ENCODE measurements at places on chromosomes 11 and 22.

DNA sequence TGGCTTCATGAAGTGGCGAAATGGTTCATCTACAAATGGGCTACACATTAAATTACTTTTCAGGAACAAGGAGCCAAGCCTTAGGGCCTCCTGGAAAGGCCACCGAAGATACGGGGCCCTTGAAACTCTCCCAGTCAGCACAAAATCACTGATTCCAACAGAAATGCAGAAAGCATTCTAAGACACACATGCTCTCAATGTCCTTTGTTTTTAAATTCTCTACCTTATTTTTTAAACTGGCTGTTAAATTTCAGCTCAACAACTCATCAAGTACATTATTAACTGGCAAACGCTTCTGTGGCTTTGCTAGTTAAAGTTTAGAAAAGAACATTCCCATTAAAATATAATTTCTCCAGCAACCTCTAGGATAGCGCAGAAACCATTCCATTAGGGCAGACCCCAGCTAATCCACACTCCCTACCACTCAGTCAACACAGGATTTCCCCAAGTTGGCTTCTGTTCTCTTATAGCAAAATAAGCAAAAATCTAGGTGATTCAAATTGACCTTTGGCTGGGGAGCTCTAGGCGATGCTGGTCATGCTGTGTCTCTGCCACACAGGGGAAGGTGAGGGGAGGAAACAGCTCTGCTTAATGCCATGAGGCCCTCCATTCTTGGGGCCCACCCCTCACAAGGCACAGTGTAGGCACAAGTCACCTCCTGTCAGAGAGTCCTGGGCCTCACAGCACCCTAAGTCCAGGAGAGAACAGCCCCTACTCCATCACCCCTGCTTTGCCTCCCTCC, 47.1 kb downstream of the PLEKHA7 start:
- no peak for DNase-seq

DNA sequence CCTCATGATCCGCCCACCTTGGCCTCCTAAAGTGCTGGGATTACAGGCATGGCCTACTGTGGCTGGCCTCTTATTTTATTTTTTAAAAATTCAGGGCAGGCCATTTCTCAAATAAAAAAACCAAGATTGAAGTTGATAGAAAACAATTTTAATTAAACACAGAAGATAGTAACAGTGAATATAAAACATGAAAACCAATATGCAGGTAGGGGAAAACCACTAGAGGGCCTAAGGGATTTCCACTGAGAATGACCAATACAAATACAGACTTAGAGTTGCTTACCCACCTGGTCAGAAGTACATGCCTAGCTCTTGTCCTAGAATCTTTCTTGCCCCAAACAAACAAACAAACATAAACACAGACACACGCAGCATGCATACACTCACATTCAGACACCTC, 1.7 kb upstream of the RTCB start:
- DNase-seq = no peak

GRCh38 chr11:76579056-76579751, 91.3 kb downstream of the LRRC32 start:
- DNase-seq = no peak

- no peak for DNase-seq
Measured at GRCh38 chr11:34330653-34331052, 27.2 kb downstream of the ABTB2 start.

DNA sequence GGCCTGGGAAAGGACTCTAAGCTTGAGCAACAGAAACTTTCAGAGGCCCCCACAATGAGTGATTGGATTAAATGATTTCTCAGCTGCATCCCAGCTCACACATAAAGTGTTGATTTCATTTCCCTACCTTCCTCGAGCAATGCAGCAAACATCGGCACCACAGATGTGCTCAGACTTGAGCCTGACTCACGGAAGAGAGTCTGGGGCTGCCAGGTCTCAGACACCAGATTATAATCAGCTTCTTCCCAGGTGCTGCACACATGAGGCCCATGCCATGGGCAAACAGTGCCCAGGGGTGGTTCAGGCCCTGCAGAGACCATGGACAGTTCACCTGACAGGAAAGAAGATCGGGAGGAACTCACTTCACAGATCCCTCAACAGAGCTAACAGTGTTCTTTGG, 226.6 kb upstream of the TENM4 start:
- DNase-seq = no peak

DNA sequence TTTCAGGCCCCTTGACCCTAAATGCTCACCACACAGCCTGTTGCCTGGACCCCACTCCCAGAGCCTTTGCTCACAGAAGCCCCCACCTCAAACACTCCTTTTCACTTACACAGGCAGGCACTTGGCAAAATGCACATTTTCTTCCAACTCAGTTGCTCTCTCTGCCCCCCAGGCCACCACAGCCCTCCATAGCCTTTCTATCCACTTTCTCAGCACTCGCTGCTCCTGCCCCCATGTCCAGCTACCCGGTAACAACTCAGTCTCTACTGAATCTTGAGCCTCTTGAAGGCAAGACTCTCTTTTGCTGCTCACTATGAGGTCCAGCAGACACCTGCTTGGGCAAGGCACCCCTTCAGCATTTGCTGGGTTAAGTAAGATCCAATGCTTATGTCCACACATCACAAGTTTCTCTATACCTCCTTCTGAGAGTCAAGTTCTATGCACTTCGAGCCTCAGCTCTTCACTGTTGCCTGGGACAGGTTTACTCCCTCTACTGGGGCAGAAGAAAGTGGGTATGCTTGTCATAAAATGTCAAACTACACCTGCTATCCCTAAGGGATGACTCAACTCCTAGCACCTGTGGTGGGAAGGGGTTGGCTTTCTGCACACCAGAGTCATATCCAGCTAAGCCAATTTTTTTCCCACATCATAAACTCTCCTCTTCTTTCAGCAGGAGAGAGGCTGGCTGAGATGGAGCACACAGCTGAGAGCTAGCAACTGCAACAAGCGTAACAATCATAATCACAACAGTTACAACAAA, 36.9 kb downstream of the MORC2 start:
- DNase-seq = no peak

DNA sequence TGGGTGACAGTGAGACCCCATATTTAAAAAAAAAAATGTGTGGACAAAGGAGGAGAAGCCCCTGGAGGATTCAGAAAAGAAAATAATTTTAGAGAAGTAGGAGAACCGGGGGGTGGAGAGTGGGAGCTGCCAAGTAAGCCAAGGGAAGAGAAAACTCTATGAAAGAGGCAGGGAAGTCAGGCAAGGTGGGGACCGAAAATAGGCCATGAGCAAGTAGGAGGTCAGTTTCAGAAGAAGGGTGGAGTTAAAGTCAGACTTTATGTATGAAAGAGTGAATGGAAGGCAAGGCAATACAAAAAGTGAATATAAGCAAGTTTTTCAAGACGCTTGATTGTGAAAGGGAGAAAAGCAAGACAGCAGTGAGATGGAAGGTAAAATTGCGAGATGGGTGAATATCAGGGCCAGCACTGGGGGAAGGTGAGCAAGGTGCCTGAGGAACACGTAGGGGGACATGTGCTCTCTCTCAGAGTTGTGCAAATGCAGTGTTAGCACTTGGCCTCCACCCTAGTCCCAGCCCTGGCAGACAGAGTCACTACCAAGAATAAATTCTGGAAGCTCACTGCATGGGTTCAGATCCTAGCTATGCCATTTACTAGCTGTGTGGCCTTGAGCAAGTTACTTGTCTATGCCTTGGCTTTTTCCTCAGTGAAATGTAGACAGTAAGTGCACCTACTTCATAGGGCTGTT, 6.7 kb downstream of the XRRA1 start:
- no peak for DNase-seq

DNA sequence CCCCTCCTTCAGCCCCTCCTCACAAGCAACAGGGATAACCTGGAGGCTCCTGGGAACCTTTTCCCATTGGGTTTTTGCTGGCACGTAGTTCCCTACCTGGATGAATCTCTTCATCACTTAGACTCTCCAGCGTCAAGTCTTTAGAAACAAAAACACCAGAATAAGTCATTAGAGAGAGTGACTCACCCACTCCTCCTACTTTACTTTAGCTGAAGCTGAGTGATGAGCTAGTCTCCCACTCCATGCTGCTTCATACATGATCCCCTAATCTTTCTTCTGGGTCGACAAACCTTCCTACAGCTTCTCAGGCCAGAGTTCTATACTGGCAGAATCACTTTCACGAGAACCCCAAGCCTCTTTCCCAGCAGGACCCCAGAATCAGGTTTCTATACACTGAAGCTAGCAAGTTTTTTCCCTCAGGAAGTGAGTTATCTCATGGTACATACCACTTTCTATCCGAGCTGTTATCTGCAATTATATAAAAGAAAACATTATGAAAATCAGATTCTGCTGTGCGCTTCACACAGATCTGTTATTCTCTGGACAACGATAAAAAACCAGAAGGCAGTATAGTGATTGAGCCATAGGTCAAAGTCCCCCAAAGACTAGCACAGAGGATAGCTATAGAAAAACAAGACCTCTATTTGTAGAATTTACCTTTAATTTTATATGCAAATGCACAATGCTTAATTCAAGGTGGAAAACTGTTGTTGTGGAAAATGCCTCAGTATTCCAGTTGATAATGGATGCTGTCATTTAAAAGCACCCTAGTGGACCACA, 18.7 kb downstream of the DRICH1 start:
- no peak for DNase-seq

DNA sequence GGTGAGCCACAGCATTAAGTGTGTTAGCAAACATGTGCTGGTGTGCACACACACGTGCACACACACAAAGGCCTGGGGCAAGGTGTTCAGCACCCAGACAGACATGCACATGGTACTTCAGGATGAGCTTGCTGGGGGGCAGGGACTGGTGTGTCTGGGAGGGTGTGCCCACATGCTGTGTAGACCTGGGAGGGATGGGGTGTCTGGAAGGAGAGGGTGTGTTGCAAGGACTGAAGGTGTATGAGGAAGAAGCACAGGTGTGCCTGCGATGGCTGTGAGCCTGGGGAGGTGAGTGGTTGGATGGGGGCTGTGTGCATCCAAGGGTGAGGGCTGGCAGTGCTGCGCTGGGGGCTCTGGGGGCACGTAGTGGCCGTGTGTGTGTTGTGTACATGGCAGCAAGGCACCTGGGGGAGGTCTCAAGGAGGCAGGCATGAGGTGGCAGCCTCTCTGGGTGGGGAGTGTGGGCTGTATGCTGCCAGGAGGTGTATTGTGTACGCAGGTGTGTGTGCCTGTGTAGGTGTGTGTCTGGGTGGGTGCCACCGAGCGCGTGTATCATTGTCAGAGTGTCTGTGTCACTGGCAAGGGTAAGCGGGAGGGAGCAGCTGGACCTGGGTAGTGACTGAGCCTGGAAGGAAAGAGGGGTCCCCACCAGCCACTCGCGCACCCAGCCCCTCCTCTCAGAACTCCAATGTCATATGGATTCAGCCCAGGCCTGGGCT, 2.2 kb downstream of the NRXN2 start:
- no peak for DNase-seq

GRCh38 chr11:15493921-15494620, 379.3 kb downstream of the INSC start:
- no peak for DNase-seq

GRCh38 chr11:105045676-105046296, 651 bp upstream of the CARD16 start:
- no peak for DNase-seq

GRCh38 chr11:61484541-61484940, 24.0 kb upstream of the LRRC10B start:
- no peak for DNase-seq

DNA sequence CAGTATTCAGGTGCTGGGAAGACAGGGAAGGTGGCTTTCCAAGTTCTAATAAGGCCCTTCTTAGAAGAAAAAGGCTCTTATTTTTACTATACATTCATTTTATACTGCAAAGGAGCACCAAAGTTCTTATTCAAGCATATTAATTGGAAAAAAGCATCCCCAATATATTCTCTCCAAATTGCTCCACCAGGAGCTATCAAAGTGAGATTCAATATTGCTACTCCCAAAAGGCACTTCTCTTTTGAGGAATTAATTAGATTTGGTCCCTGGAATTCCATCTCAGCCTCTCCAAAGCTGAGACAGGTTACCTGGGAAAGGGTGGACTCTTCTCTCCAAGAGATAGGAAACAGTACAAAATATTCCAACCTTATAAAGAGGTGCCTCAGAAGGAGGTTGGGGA, 134.1 kb downstream of the LARGE1 start:
- DNase-seq = no peak

- DNase-seq = no peak
Measured at GRCh38 chr11:70078781-70079616, 882 bp downstream of the ANO1 start.

DNA sequence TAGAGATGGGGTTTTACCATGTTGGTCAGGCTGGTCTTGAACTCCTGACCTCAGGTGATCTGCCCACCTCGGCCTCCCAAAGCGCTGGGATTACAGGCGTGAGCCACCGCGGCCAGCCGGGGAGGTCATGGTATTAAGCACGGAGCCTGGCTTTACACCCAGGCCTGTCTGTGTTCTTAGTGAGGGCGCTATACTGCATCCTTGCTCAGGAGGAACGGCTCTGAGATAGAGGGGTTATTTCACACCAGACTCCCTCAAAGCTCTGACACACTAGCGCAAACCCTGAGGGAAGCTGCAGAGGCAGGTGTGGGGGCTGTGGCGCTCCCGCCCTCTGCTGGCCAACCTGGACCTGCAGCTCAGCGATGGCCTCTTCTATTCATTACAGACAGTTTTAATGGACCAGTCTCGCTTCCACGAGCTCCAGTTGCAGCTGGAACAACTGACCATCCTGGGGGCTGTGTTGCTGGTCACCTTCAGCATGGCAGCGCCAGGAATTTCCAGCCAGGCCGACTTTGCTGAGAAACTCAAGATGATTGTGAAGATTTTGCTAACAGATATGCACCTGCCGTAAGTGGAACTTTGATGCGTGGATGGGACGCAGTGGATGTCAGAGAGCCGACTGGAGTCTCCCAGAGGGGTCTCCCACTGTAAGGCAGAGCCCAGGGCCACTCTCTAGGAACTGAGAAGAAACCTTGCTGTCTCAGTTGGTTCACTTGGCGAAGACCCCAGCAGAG, 26.2 kb downstream of the TCP11L1 start:
- DNase-seq = no peak

GRCh38 chr11:1353383-1354124, 36.2 kb upstream of the BRSK2 start:
- no peak for DNase-seq

DNA sequence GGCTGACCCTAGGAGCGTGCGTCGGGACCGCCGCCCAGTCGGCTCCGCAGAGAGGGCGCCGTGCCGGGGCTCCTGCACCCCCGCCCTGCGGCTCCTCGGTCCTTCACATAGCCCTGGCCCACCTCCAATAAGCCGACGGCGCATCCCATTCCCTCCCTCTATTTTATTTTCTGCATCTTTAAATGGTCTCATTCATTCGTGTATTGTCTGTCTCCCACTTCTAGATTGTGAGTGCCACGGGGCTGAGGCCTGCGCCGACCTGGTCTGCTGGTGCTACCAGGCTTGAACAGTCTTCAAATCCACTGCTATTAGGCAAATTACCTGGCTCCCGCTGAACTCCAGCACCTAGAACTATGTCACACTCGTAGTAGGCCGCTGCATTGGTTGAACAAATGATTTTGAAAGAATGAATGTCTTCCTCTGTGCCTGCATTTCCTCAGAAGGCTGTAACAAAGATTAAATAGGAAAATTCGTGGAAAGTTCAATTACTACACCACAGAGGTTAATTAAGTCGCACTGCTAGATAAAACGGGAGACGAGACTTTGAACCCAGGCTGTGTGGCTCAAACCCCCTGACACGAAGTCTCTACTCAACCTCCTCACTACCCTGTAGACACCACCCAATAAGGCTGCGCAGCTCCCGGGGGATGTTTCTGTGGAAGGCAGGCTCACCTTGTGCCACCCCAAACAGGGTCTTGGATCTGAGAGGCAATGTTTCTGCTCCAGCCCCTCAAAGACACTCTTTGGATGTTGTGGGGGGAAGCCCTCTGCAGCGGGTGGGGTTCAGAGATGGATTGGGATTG, 1.2 kb upstream of the PPP1R14B start:
- no peak for DNase-seq

All from NCI-H2081 treated with DMSO at 0.1 percent for 48 hours (cell line).